Coronary artery (tissue), 2 donors: ENCODE measurements at places on chromosomes 7 and 10.

GRCh38 chr10:5547931-5548660 is 23.3 kb downstream of the CALML3 start:
- DNase-seq: no peak

- no peak for DNase-seq
Observed at GRCh38 chr7:132034748-132035416, 478.5 kb upstream of the PODXL start.

- DNase-seq: no peak
Observed at GRCh38 chr7:9029681-9030530, 596.5 kb downstream of the NXPH1 start.

- no peak for DNase-seq
Observed at GRCh38 chr10:1243486-1244234, 187.5 kb downstream of the WDR37 start.

- no peak for DNase-seq
Observed at GRCh38 chr7:15848362-15848761, 161.9 kb upstream of the MEOX2 start.

- DNase-seq: no peak
Observed at GRCh38 chr7:102140952-102141370, 145.7 kb upstream of the SH2B2 start.

- DNase-seq: no peak
Observed at GRCh38 chr10:116026315-116026714, 246.7 kb downstream of the GFRA1 start.

DNA sequence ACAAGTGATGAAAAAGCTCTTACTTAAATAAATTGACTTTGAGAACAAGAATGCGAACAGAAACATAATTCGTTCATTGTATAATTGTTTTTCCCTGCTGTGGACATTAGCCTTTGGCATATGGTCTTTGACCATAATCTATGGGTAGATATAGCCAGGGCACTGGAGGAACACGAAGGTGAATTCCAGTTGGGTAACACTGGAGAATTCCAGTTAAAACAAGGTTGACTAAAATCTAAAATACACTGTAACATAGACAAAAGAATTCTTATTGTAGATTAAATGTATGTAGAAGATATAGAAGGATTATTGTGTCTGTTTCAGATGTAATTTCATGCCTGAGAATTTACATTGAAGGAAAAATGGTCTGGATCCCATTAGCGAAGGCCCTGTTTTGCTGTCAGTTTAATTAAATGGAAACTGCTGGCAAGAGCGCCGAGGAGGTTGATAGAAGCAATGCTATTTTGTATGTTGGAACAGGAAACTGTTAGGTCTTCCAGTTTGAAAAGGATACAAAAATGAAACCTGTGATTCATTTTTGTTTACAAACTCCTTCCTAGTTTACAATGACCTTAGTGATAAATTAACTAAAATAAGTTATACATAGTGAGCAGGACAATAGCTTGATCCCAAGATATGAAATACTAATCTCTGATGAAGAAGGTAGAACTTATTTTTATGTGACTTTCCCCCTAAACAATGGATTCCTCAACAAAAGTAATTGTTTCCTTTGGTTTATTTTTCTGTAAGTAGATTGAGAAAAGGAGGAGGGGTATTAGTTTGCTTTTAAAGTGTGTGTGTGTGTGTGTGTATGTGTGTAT is 68.9 kb downstream of the ARID5B start:
- DNase-seq: no peak

DNA sequence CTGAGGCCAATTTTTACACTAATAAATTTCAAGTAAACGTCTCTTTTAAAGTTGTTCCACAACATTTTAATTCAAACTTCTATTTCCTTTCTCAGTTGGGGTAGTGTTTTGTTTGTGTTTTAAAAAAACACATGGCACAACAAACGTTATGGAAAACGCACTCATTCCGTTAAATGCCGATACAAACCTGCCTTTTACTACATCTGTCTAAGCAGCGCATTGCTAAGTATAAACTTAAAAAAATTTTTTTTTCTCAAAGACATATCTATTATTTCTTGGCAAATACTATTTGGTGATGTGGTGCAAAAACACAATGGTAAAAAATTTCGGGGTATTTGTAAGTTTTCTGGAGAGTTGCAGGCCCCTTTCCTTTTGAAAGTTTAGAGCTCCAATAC is 1.4 kb downstream of the SKIDA1 start:
- no peak for DNase-seq

DNA sequence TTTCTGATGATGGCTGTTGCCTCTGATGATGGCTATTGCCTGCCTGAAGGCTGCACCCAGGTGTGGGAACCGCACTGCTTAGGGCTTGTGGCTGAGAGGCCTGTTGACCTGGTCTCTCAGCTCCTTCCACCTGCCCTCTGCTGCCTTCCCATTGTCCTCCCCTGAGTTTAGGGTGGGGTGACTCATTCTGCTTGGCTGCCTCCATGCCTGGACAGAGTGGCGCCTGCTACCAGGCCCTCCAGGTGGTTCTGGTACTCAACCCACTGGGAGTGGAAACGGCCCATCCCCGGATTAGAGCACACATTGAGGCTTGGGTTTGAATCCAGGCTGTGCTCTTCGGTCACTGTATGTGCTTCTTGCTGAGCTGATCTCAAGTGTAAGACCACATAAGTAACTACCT is 120.6 kb downstream of the SEM1 start:
- DNase-seq: no peak

DNA sequence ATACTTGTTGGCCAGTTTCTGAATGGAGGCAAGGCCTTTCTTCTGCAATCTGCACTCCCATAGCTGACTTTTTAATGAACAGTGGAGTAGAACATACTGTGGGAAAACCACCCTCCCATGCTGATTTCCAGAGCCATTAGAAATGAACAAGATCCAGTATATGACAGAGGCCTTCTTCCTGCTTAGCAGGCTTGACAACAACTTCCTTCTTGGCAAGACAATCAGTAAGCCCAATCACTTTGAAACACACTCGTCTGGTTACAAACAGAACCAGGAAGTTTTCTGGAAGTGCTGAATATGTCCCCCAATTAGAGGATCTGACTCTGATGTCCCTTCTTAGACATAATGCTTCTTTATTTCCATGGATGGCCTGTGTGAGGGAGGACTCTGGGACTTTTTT is 103.4 kb downstream of the SAMD9 start:
- DNase-seq: no peak

- no peak for DNase-seq
Observed at GRCh38 chr10:29617880-29618340, 16.9 kb downstream of the SVIL start.

GRCh38 chr10:69004821-69005220 is 16.2 kb downstream of the KIFBP start:
- no peak for DNase-seq

GRCh38 chr10:70956029-70956759 is 67.8 kb upstream of the PCBD1 start:
- no peak for DNase-seq
